Lower lobe of right lung (tissue), 2 donors: ENCODE measurements at places on chromosomes 6 and 20.
A peak's percentile ranks its signal among the peaks of the same experiment; 100 is the strongest.

GRCh38 chr6:168214586-168215104, 104.9 kb downstream of the DACT2 start:
- no peak for DNase-seq

- DNase-seq, result no peak
Observed at GRCh38 chr6:162736961-162737360, 9.2 kb downstream of the PACRG start.

GRCh38 chr6:97440590-97441176, 157.7 kb upstream of the MMS22L start:
- no peak for DNase-seq

- DNase-seq, result no peak
Observed at GRCh38 chr6:44152109-44152461, 6.5 kb upstream of the CAPN11 start.

DNA sequence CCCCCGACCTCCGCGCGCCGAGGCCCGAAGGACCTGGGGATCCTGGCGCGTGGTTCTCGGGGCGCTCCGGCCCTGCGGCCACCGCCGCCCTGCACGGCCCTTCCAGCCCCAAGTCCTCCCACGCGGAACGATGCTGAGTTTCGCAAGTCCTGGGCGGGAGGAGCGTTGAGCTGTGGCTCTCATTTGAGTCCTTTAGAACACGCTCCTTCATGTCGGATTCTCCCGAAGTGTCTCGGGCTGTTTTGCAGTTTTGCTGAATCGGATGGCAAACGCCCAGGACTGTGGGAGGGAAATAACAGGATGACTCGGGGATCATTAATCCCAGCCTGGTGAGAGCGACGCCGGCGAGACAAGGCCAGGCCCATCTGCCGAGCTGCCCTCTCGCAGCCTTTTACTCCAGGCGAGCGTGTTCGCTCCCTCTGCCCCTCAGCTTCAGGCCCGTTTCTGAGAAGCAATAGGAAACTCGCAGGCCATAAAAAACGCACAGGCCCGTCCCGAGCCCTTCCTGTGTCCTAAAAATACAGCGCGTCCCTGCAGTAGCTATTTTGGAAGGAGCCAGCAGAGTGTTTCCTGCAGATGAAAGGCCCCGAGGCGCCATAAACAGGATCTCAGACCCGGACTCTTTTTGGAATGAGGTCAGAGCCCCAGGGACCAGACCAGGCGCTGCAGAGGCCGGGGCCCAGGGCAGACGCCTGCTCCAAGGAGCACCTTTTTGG, 153.5 kb downstream of the DLL1 start:
- DNase-seq, result peak; percentile 48

DNA sequence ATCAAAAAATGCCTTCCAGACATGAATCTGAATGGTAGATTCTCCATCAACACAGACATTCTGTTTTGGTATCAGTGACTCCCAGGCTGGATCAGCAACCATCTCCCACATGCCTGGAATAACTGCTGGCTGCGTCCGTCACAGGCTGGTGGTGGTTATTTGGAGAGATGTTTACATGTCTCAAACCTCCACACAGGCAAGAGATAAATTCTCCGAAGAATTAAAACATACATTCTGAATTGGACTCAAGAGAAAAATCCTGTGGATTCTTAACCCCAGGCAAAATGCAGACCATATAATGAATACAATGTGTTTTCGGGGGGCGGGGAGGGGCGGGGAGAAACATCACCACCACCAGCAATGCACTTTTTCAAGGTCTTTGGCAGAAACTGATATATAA, 108.2 kb downstream of the THBS2 start:
- no peak for DNase-seq

DNA sequence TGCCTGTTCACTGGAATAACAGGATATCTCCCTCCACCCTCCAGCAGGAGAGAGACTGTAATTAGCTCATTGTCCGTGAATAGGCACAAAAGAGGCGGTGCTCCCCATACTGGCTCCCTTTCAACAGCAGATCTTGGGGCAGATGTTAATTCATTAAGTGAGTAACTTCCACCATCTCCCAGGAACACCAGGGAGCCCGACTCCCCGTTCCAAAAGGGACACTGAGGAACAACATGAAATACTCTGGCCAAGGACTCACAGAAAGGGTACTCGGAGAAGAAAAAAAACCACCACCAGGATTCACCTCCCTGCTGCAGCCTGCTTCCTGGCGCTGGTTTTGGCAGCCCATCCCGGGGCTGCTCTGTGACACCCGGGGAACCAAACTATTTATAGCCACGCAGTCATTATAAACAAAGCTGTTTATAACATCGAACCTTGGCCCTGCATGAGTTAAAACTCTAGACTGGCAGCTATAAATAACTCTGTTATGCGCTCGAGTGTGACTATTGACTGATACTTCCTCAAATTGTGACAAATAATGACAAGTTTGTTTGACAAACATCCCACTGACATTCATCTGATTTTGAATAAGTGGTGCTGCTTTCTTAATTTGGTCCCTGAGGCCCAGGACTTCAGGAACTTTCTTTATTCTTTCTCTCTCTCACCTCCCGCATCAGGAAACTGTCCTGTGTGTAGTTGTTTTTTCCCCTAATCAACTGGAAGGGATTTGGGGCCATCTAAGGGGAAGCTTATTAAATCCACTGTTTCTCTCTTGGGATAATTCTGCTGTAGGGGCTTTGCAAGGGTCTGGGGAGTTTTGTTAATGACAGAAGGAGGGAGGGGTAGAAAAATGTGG, 521.6 kb downstream of the CD83 start:
- DNase-seq, result no peak

DNA sequence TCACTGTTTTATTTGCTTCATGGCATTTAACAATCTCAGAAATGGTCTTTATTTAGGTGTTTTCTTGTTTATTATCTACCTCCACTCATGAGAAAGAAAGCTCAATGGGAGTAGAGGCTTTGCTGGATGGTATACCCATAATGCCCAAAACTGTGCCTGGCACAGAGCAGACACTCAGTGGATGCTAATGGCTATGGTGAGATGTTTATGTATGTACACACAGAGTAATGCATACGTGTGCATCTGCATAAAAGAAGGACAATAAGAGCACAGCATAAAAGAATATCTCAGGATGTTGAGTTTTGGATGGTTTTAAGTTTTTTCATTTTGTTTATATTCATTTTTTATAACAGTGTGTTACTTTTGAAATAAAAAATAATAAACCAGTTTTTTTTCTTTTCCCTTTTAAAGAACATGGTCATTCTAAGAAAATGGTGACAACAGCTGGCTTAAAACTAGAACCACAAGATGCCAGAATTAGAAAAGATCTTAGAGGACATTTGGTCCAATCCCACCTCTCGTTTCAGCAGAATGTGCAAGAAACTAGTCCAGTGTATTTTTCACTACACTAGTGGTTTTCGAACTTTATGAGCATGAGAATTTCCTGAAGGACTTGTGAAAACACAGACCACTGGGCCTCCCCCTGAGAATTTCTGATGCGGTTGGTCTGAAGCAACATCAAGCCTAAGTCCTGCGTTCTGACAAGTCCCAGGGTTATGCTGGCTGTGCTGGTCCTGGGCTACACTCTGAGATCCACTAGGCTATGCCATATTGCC, 131.9 kb downstream of the FYN start:
- no peak for DNase-seq

- no peak for DNase-seq
Observed at GRCh38 chr20:32404017-32404416, 45.9 kb downstream of the ASXL1 start.

- no peak for DNase-seq
Observed at GRCh38 chr6:167161851-167162467, 4.2 kb upstream of the GPR31 start.

DNA sequence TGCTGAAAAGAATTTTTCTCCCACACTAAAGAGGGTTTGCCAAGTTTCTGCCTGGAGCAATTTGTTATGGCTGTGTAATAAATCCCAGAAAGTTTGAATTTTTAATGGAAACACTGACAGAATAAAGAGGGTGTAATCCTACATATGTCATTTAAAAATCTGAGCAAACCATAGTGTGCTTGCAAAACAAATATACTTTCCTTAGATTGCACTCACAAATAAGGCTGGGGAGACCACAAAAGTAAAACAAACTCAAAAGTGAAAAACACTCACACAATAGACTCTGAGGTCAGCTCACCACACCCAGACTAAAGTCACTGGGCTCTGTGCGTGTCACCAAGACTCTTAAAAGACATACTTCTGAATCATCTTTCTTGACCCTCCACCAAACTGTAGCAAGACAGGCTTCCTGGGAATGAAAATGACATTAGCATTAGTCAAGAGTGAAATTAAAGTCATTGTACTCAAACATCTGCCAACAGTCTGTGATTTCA, 4.8 kb upstream of the ATXN1 start:
- DNase-seq, result no peak

GRCh38 chr6:109328629-109329028, 53.6 kb downstream of the CD164 start:
- no peak for DNase-seq

- DNase-seq, result no peak
Observed at GRCh38 chr20:4740774-4741431, 19.2 kb downstream of the PRND start.

- no peak for DNase-seq
Observed at GRCh38 chr6:28205879-28206278, 19.2 kb upstream of the ZSCAN9 start.

DNA sequence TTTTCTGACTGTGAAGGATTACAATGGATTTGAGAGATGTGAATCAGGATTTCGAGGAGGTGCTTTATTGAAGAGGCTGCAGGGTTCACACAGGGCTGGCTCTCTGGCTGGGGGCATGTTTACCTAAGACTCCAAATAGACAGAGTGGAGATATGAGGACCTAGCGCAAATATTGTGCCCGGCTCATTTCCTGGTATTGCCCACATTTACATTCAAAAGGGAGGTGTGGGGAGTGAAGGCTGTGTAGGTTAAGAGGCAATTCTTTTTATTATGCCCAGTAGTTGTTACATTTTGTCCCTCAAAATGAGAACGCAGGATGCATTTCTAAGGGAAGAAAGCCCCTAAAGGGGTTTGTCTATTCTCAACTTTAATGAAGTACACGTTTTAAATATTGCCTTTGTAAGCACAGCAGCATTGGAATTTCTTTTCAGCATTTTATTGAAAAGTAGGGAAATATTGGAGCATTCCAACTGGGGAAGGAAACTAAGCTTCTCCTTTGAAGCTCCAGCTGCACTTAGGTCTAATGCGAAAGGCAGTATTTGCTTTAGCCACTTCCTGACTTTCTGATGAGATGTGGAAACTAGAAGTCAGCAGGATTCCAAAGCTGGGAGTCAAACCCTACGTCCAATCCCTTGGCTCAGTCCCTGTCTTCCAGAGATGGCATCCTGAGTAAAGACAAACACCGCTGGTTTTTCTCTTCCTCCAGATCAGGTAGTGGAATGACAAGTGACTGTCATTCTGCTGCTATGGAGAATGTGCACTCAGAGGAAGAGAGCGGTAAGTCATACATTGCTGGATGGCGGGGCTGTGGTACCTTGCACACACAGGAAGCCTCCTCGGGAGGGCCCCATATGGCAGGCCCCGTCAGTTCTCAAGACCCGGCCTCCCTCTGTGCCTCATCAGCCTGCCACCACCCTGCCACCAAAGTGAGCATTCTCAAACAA, 70.7 kb downstream of the MYB start:
- DNase-seq, result no peak

- no peak for DNase-seq
Observed at GRCh38 chr6:16618962-16619361, 142.3 kb downstream of the ATXN1 start.

DNA sequence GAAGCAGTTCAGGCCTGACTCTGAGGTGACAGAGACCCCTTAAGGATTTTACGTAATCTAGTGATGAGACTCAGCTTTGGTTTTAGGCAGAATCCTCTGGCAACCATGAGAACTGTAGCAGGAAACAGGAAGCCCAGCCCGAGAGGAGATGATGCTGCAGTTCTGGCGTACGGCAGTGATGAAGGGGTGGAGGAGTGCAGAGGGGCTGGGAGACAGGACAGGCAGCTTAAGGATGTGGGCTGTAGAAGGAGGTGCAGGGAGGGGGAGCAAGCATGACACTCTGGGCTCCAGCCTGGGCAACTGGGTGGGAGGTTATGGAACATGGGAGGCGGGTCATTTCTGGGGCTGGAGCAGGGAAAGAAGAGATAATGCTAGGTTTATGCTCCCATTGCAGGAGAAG, 67.1 kb downstream of the LRFN2 start:
- no peak for DNase-seq

GRCh38 chr20:18738055-18738454, 75.5 kb upstream of the SCP2D1 start:
- DNase-seq, result peak; percentile 65

GRCh38 chr20:13200767-13201500, 20.1 kb upstream of the ISM1 start:
- DNase-seq, result no peak

DNA sequence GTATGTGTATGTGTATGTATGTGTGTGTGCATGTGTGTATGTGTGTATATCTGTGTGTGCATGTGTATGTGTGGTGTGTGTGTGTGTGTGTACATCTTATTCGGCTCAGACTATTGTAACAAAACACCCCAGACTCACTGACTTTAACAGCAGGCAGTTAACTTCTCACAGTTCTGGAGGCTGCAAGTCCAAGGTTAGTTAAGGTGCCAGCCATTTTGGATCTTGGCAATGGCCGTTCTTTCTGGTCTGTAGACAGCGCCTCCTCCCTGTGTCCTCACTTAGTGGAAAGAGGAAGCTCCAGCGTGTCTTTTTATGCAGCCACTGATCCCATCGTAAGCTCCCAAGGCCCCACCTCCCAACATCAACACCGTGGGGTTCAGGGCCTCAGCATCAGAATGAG, 128.3 kb upstream of the THBS2 start:
- DNase-seq, result no peak

GRCh38 chr6:17965397-17965796, 22.0 kb downstream of the KIF13A start:
- DNase-seq, result no peak

GRCh38 chr6:56378507-56378906, 131.1 kb upstream of the COL21A1 start:
- DNase-seq, result no peak

- no peak for DNase-seq
Observed at GRCh38 chr6:155388591-155388990, 67.0 kb downstream of the NOX3 start.

DNA sequence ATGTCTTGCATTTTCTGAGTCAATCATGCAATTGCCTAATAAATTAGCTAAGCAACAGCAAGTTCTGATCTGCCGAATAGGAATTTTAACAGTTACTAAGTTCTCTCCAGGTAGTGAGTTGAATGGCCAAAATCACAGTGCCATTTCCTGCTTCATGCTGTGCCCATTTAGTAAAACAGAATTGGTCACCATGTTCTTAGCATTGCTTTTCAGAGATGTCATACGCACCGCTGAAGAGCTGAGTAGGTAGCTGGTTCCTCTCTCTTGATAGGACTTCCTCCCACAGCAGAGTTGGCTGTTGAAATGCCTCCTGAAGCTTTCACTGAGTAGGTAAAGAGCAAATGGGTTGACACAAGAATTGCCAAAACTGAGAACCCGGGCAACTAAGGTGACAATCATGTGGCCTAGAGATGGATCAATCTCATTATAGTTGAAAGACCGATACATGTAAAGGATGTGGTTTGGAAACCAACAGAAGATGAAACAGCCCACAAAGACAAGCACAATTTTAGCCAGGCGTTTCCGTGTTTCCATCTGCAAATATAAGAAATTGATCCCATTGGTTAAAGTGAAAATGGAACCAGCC, 57.1 kb upstream of the GJE1 start:
- DNase-seq, result no peak
